Right renal cortex interstitium (tissue), 3 donors: ENCODE measurements at places on chromosomes 16 and 17. TPM values are rescaled to one million over a fixed set of nuclear protein-coding genes. Genes with fewer than 3 reads are reported as not detected.

- DNase-seq = no peak
Measured at GRCh38 chr17:40520991-40521453, 19.6 kb upstream of the TNS4 start.

GRCh38 chr17:68803164-68803929 lies 151.8 kb downstream of the ABCA8 start:
- no peak for DNase-seq

GRCh38 chr16:27237219-27238015 lies 31.2 kb downstream of the NSMCE1 start:
- no peak for DNase-seq

DNA sequence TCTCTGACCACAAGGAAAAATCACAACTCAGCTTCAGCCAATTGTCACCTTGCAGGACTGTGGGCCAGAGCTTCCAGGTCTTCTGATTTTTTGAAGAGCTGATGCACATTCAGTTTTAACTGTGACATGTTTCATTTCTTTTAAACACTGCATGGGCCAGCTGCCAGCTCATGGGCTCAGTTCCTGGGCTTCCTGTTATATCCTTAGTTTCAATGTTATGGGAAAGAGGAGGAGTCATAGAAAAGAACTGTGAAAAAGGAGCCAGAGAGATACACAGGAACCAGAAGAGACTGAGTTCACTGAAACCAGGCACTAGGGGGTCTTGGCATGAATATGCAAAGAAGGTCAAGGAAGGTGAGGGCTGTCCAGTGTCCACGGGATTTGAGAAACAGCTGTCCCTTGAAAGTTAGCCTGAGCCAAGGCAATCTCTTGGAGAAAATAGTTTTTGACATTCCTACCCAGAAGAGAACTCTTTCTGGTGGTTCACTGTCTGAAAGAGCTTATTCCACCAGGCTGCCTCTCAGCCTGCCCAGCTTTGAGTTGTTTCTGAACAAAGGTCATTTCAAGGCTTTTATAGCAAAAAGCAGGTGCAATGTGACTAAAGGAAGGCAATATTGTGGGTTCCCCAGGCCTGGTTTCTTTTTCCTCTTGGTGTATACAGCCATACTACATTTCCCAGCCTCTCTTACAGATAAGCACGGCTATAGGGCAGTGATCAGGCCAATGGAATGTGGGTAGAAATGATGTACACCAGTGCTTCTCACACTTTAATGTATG lies 10.5 kb downstream of the PDILT start:
- DNase-seq = no peak

DNA sequence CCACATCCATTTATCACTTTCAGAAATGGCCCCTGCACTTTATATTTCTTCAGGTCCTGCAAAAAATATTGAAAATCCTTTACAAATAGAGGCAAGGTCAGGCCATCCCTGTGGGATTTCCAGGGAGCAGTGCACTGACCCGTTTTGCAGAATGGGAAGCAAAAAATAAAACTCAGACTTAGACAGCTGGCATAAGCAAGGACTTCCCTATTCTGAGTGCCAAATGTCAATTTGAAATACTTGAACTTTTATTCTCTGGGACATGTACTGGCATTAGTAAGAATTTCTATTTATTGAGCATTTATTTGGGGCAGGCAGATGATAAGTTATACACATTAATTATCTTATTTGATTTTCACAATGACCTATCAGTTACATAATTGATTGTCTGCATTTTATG lies 32.4 kb downstream of the PRKCB start:
- no peak for DNase-seq

DNA sequence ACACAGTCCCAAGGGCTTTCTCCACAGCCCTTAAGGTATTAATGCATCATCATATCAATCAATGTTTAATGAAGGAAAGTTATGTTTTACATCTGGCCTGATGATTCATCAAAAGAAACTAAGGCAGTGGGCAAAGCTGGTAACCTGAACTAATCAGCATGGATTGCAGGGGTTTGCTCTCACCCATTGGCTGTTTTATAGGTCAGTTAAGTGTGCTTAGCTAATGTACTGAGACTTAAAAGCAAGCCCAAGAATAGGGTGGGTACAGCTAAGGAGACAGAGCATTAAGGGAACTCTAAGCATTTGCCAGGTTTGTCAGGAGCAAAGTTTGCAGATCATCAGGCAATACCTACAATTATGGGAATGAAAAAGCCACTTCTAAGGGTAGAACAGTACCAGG lies 1247.6 kb downstream of the CDH8 start:
- no peak for DNase-seq

GRCh38 chr17:50480854-50481490 lies 2.3 kb downstream of the RSAD1 start:
- DNase-seq = no peak

GRCh38 chr16:22813948-22814710 lies at the start of gene HS3ST2:
TSS of gene HS3ST2 (plus strand) at chr16:22814162. CDS start at chr16:22814611, 449 bp downstream.
- DNase-seq = no peak

DNA sequence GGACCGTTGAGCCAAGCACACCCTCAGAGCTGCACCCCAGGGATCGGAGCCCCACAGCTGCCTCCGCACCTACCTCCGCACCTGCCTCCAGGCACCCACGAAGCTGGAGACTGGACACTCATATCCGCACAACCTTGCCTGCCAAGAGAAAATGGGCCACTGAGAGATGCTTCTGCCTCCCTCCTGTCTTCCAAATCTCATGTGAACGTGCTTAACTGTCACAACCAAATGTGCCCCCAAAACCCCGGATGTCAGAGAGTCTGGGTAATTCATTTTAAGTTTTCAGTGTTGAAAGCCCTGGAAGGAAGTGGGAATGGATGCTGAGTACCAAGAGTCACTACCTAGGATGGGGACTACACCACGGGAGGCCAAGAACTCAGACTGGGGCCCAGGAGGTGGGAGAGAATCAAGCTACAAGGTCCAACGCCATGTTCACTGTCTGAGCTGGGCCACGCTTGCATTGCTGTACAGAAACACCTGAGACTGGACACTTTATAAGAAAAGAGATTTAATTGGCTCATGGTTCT lies 49.5 kb upstream of the MEAK7 start:
- no peak for DNase-seq

MT4 gene
- polyA plus RNA-seq = not detected

C16orf96 gene
- 0.18 TPM for polyA plus RNA-seq
